Large intestine (tissue), 12 donors: ENCODE measurements at places on chromosomes 16 and 17. TPM values are rescaled to one million over a fixed set of nuclear protein-coding genes. Genes with fewer than 3 reads are reported as not detected.

The PSMB3 gene
- 117 TPM for polyA plus RNA-seq

The SRL gene
- 2.3 TPM for polyA plus RNA-seq

The ADGRG3 gene
- 1.7 TPM for polyA plus RNA-seq

The MMP15 gene
- 56.8 TPM for polyA plus RNA-seq

The BEAN1 gene
- polyA plus RNA-seq: 1.5 TPM

DNA sequence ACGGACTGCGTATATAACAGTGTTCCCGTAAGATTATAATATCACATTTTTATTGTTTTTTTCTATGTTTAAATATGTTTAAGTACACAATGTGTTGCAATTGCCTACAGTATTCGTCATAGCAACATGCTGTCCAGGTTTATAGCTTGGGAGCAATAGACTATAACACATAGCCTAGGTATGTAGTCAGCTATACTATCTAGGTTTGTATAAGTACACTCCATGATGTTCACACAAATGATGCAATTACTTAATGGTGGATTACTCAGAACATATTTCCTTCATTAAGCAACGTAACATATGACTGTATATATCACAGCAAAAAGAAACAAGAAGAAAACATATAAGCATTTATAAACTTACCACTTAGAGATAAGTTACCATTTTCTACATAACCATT lies 160.0 kb downstream of the CBLN1 start:
- no peaks in the 10 kb centered on the region for H3K36me3 ChIP-seq
- H3K4me1 ChIP-seq: no peaks in the 10 kb centered on the region
- DNase-seq: no peak
- H3K4me3 ChIP-seq: no peak overlapping the region

GRCh38 chr17:39028690-39029089 lies 61.5 kb upstream of the FBXO47 start:
- peaks cover 5% of the 10 kb centered on the region for H3K4me1 ChIP-seq
- DNase-seq: no peak
- no peak overlapping the region for H3K27ac ChIP-seq
- H3K27me3 ChIP-seq: peaks cover 15% of the 10 kb centered on the region

DNA sequence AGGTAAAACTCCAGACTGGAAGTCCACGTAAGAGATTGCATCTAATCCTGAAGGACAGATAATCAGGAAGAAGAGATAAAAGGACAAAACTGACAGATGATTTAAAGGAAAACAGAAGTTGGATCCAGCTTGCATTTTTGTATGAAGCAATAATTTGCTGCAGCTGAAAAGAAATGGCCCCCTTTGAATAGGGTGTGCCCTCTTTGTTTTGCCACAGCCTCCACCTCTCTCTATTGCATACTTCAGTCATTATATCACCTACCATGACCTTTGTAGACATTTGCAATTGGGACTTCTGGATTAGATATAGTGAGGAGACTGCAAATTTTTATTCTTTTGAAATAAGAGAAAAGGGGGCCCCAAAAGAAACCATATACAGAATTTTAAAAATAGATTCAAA lies 8.1 kb downstream of the NOG start:
- H3K4me1 ChIP-seq: peaks cover 3% of the 10 kb centered on the region
- no peak overlapping the region for H3K27ac ChIP-seq
- DNase-seq: no peak
- no peaks in the 10 kb centered on the region for H3K36me3 ChIP-seq

DNA sequence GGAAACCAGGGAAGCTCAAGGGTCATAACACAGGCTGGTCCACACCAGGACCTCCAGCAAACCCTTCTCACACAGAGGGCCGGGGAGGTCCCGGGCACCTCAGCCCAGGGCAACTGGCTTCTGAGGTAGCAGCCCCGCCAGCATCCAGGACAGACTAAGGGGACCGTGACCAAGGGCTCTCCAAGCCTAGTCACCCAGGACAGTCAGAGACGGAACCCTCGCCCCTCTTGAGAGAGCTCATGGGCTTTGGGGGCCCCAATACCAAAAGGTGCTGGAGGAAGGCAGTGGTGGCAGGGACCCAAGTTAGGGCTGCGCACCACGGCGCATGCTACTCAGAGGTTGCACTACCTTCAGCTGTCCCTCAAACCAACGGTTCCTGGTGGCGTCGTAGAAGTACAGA lies 54.9 kb downstream of the KLHDC4 start:
- no peaks in the 10 kb centered on the region for H3K27me3 ChIP-seq
- H3K36me3 ChIP-seq: peaks cover 61% of the 10 kb centered on the region
- no peak overlapping the region for H3K4me3 ChIP-seq
- DNase-seq: no peak

DNA sequence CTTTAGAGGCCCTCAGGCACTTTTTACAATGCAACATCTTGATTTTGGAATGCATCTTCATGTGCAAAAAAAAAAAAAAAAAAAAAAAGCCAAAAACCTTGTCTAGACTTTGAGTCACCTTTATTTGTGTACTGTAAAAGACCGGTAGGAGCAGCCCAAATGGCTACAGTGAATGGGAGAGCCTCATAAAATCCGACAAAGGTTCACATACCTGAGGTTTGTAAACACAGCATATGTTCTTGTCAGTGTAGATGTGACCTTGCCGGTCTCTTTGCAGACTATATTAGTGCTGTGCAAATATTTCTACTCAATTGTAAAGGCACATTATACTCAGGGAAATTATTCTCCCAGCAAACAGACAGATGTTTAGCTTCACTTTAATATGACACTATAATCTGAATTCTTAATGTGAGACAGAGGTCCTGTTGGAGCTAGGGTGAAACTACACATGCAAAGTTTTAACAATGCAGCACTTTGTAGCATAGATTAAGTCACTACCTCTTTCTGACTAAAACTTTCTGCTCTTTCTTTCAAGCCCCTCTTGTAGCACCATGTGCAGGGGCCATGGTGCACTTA lies 211.3 kb downstream of the CA10 start:
- no peaks in the 10 kb centered on the region for H3K4me1 ChIP-seq
- no peak overlapping the region for H3K27ac ChIP-seq
- no peaks in the 10 kb centered on the region for H3K36me3 ChIP-seq
- DNase-seq: peak; percentile 2
- no peak overlapping the region for H3K4me3 ChIP-seq
- H3K27me3 ChIP-seq: no peaks in the 10 kb centered on the region

DNA sequence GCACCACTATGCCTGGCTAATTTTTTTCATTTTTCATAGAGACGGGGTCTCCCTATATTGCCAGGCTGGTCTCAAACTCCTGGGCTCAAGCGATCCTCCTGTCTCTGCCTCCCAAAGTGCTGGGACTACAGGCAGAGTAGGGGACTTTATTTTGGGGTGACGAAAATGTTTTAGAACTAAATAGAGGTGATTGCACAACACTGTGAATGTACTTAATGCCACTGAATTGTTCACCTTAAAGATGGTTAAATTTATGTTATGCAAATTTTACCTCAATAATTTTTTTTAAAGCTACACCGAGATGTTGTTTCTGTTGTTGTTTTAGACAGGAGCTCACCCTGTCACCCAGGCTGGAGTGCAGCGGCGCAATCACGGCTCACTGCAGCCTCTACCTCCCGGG lies 111.9 kb upstream of the SEC14L1 start:
- H3K4me1 ChIP-seq: no peaks in the 10 kb centered on the region
- DNase-seq: no peak
- H3K27me3 ChIP-seq: no peaks in the 10 kb centered on the region

- no peaks in the 10 kb centered on the region for H3K27me3 ChIP-seq
- H3K4me3 ChIP-seq: no peak overlapping the region
- peak; percentile 76 for DNase-seq
- peak overlapping the region; percentile 20 for H3K27ac ChIP-seq
- peaks cover 26% of the 10 kb centered on the region for H3K36me3 ChIP-seq
These were observed 8.5 kb downstream of the ITGA3 start for GRCh38 chr17:50064253-50065001.

DNA sequence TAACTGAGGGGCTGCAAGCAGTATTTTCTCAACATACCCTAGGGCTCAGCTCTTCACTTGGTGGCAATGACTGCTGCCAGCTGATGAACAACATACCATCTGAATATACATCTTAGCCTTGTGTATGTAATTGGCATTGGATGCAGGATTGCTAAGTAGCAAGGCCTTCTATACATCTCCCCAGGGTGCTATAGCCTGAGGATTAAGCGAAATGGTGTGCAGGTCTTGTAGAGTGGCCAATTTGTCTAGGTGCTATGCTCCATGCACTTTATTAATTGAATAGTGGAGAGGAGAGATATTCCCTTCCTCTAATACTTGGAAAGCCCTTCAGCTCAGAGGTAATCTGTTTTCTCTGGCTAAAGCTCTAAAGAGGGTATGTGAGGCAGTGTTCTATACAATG lies 71.9 kb downstream of the KIF2B start:
- no peaks in the 10 kb centered on the region for H3K4me1 ChIP-seq
- H3K4me3 ChIP-seq: no peak overlapping the region
- no peaks in the 10 kb centered on the region for H3K27me3 ChIP-seq
- no peak overlapping the region for H3K27ac ChIP-seq

GRCh38 chr16:11084484-11084875 lies 140.1 kb downstream of the CLEC16A start:
- H3K4me3 ChIP-seq: no peak overlapping the region
- peaks cover 12% of the 10 kb centered on the region for H3K36me3 ChIP-seq
- no peak overlapping the region for H3K27ac ChIP-seq
- no peak for DNase-seq
- peaks cover 20% of the 10 kb centered on the region for H3K4me1 ChIP-seq
- H3K27me3 ChIP-seq: no peaks in the 10 kb centered on the region

GRCh38 chr16:3764409-3764808 lies 47.1 kb upstream of the TRAP1 start:
- DNase-seq: no peak
- no peaks in the 10 kb centered on the region for H3K4me1 ChIP-seq
- peaks cover 81% of the 10 kb centered on the region for H3K36me3 ChIP-seq
- H3K27me3 ChIP-seq: no peaks in the 10 kb centered on the region
- H3K27ac ChIP-seq: no peak overlapping the region

DNA sequence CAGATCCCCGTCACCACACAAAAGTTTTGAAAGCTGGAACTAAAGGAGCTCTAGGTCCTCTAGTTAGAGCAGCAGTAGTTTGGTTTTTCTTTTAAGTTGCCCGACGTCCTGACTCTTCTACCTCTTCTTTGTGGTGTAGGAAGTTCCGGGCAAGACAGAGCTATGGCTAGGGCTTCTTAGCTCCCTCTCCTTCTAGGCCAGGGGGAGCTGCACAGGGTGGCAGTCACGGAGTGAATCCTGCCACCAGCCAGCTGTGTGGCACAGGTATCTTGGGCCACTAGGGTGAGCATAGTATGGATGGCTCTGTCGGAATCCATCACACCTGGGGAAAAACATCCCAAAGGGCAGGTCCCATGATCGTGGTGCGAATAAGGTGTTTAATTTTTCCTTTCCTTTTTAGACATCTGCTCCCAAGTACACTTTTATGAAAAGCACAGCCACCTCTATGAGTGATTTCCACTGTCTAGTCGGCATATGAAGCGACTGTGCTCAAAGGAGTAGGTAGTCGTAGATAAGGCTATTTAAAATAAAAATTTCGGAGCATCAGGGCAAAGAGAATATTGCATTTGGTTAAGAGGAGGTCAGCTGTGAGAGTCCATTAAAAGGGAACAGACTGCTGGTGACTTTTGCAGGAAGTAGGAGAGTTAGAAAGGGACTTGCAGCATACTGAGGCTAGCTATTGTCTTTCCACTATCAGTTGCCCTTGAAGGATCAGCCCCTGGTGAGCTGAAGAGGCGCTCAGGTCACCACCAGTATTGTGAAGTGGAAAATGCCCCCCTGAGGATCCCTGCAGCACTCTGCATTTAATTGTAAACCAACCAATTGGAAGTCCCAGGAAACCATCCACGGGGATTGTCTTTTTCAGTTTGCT lies 2.1 kb downstream of the PRKCA start:
- peaks cover 2% of the 10 kb centered on the region for H3K27me3 ChIP-seq
- peaks cover 11% of the 10 kb centered on the region for H3K4me1 ChIP-seq
- DNase-seq: no peak
- H3K36me3 ChIP-seq: no peaks in the 10 kb centered on the region
- peak overlapping the region; percentile 34 for H3K27ac ChIP-seq

DNA sequence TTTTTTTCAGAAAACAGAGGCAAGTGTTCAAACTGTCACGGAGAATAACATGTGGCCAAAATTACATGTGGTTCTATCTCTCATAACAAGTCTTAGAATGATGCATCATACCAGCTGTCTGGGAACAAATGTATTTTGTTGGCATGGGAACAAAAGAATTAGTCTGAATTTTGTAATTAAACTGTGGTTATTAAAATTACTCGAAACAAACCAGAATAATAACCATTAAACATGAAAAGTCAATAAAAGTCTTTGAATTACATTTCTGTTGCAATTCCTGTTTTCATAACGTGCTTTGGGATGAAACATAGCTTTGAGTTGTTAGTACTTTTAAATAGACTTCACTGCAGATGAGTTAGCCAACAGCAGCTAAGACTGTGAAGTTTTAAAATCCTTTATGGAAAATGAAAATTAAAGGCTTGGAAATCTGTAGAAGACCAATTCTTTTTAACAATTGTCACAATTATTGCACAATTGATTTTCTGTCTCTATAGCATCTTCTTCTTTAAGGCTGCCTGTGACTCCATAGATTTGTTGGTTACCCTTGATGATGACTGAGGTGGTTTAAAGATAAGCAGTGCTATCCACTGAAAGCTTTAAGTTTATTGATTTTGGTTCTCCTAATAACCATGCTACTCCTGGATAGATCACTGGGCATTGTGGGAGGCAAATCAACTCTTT lies 117.9 kb upstream of the AXIN2 start:
- no peak for DNase-seq
- no peaks in the 10 kb centered on the region for H3K36me3 ChIP-seq
- H3K4me3 ChIP-seq: no peak overlapping the region
- H3K27me3 ChIP-seq: no peaks in the 10 kb centered on the region
- no peak overlapping the region for H3K27ac ChIP-seq
- H3K4me1 ChIP-seq: no peaks in the 10 kb centered on the region

- DNase-seq: peak; percentile 66
- H3K4me1 ChIP-seq: peaks cover 22% of the 10 kb centered on the region
- H3K36me3 ChIP-seq: no peaks in the 10 kb centered on the region
- H3K27me3 ChIP-seq: peaks cover 37% of the 10 kb centered on the region
These were observed 1.9 kb upstream of the C16orf74 start for GRCh38 chr16:85752511-85753420.

DNA sequence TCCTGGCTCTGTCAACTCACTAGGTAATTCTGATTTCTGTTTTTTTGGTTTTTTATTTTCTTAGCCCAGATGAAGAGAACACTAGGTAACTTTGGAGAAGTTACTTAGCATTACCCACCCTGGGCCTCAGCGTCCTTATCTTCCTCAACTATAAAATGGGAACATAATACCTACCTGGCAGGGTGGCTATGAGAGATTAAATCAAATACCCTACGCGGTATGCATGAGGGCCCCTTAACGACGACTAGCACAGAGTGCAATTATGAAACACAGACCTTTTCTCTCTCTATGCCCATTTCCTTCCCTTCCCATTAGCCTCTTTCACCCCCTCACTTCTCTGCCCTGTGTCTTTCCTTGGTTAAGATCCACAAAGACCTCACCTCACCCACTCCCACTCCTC lies 11.1 kb downstream of the XPO6 start:
- no peaks in the 10 kb centered on the region for H3K4me1 ChIP-seq
- H3K27me3 ChIP-seq: no peaks in the 10 kb centered on the region
- no peak for DNase-seq
- peaks cover 40% of the 10 kb centered on the region for H3K36me3 ChIP-seq
- H3K4me3 ChIP-seq: no peak overlapping the region
- H3K27ac ChIP-seq: no peak overlapping the region

The SLC38A7 gene
- 24.1 TPM for polyA plus RNA-seq

The DBNDD1 gene
- 9.5 TPM for polyA plus RNA-seq
